ENCODE measurements at places on chromosomes 2 and 18. TPM values are rescaled to one million over a fixed set of nuclear protein-coding genes. Genes with fewer than 3 reads are reported as not detected.

- no peak overlapping the region for H3K27ac ChIP-seq
- DNase-seq = no peak
- H3K36me3 ChIP-seq = peaks cover 7% of the 10 kb centered on the region
- no peak overlapping the region for H3K4me3 ChIP-seq
- no peaks in the 10 kb centered on the region for H3K4me1 ChIP-seq
Measured at GRCh38 chr2:205722283-205722918, 40.1 kb downstream of the NRP2 start.

DNA sequence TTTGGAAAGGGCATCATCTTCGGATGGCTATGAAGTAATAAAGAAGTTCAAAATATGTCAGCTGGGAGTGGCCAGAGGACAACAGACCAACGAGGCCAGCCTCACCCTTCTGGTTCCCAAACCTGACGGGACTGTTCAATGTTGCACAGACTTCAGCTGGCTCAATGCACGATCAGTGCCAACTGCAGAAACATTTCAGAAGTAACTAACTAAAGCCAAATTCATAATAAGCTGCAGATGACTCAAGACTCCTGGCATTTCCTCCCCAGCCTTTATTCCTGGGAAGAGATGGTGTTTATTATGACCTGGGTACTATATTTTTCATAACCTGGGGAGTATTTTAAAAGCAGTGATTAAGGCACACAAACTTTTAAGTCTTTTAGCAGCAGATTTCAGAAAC, 3.8 kb upstream of the ATP6V1C2 start:
- no peaks in the 10 kb centered on the region for H3K36me3 ChIP-seq
- H3K27me3 ChIP-seq = no peaks in the 10 kb centered on the region
- H3K4me3 ChIP-seq = no peak overlapping the region
- no peak for DNase-seq

DNA sequence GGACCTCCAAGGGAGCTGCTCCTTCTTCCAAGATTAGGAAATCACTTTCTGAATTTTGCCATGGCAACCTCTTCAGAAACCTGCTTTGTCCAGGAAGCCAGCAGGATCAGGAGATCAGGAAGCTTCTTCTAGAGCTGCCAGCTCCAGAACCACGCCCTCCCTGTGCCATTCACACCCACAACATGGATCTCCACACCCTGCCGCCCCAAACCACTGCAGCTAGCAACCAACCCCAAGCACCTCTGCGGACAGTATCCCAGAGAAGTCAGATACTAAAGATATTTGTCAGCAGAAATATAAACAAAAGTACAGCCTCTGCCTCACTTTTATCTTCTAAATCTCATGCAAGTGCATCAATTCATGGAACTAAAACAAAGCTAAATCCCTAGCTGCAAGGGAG, 106.4 kb downstream of the VIT start:
- no peaks in the 10 kb centered on the region for H3K36me3 ChIP-seq
- H3K27me3 ChIP-seq = no peaks in the 10 kb centered on the region
- H3K27ac ChIP-seq = no peak overlapping the region
- no peaks in the 10 kb centered on the region for H3K4me1 ChIP-seq
- no peak for DNase-seq

- H3K27ac ChIP-seq = no peak overlapping the region
- no peak for DNase-seq
- H3K36me3 ChIP-seq = no peaks in the 10 kb centered on the region
- no peaks in the 10 kb centered on the region for H3K27me3 ChIP-seq
Measured at GRCh38 chr18:33745151-33745795, 167.3 kb downstream of the ASXL3 start.

- H3K27me3 ChIP-seq = no peaks in the 10 kb centered on the region
- no peaks in the 10 kb centered on the region for H3K4me1 ChIP-seq
- H3K27ac ChIP-seq = no peak overlapping the region
- no peak for DNase-seq
- no peaks in the 10 kb centered on the region for H3K36me3 ChIP-seq
Measured at GRCh38 chr2:7154656-7155055, 237.4 kb downstream of the RNF144A start.

- H3K27ac ChIP-seq = no peak overlapping the region
- no peak overlapping the region for H3K4me3 ChIP-seq
- no peaks in the 10 kb centered on the region for H3K4me1 ChIP-seq
- H3K36me3 ChIP-seq = peaks cover 63% of the 10 kb centered on the region
- no peaks in the 10 kb centered on the region for H3K27me3 ChIP-seq
- no peak for DNase-seq
Measured at GRCh38 chr2:233446606-233447305, 92.5 kb downstream of the DGKD start.

DNA sequence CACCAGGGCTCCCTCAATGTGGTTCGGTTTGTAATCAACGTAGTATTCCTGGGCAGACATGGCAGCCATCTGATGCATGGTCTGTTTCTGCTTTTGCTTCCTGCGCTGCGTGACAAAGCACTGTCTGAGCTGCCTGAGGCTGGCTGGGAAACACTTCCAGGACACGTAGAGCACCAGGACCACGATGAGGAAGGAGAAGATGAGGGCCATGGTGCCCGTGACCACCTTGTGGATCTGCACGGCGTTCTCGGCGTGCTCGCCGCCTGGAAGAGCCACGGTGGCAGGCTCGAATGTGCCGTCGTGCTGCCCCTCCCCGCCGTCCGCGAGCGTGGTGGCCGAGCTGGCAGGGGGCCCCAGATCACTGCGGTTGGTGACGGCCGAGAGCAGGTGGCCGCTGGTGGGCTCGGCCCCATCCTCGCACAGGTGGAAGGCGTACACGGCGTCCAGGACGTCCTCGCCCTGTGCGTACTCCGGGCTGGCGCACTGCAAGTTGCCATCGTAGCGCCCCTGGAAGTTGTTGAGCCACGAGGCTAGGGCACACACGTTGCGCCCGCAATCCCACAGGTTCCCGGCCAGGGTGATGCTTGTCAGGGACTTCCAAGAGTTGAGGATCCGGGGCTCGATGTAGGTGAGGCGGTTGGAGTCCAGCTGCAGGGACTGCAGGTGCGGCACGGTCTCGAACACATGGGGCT, 2.1 kb downstream of the LRRTM1 start:
- no peak overlapping the region for H3K27ac ChIP-seq
- peaks cover 8% of the 10 kb centered on the region for H3K27me3 ChIP-seq

GRCh38 chr2:16075045-16076012, 135.0 kb downstream of the MYCN start:
- H3K36me3 ChIP-seq = no peaks in the 10 kb centered on the region
- no peaks in the 10 kb centered on the region for H3K27me3 ChIP-seq
- no peak overlapping the region for H3K4me3 ChIP-seq
- H3K27ac ChIP-seq = no peak overlapping the region

- no peak overlapping the region for H3K4me3 ChIP-seq
- no peaks in the 10 kb centered on the region for H3K36me3 ChIP-seq
- H3K27ac ChIP-seq = no peak overlapping the region
- no peak for DNase-seq
Measured at GRCh38 chr18:76475450-76476194, 19.4 kb downstream of the ZNF516 start.

DNA sequence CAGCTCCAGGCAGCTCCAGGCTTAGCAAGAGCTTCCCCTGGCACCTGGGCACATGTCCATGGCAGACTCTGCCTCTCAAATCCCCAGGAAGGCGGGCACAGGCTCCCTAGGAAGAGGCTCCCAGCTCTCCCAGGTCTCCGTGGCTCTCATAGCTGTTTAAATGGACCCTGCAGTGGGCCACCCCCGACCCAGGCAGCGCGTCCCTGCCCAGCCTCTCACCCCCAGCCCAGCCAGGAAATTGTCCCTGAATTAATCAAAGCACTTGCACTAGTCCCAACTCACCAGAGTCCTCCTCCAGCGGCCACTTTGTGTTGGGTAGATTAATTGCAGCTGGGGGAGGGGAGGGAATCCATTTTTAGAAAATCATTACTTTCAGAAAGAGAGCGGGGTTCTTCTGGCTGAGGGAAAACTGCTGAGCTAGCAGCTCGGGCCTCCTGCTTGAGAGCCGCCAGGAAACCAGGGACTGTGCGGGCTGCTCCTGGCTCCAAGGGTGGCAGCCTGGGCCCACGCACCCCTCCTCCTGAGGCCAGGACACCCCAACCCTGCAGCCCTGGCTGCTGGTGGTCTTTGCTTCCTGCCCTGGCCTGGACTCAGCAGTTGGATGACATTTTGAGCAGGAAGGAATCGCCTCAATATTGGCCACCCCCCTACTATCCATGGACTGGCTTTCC, 36.0 kb downstream of the SMAD7 start:
- peaks cover 7% of the 10 kb centered on the region for H3K4me1 ChIP-seq
- no peak overlapping the region for H3K27ac ChIP-seq
- no peak overlapping the region for H3K4me3 ChIP-seq
- H3K36me3 ChIP-seq = peaks cover 10% of the 10 kb centered on the region
- no peaks in the 10 kb centered on the region for H3K27me3 ChIP-seq
- peak; percentile 57 for DNase-seq

DNA sequence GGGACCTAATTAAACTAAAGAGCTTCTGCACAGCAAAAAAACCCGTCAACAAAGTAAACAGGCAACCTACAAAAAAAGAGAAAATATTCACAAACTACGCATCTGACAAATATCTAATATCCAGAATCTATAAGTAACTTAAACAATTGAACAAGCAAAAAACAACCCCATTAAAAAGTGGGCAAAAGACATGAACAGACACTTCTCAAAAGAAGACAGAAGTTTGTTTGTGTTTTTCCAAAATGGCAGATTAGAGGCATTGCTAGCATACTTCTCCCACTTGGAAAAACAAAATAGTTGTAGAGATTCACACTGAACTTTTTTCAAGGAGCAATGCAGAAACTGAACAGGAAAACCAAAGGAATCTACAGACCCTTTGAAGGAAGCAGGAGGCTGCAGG, 37.6 kb downstream of the FLACC1 start:
- no peak overlapping the region for H3K27ac ChIP-seq
- H3K27me3 ChIP-seq = no peaks in the 10 kb centered on the region
- peaks cover 38% of the 10 kb centered on the region for H3K36me3 ChIP-seq
- no peak for DNase-seq

GRCh38 chr18:34915046-34915445, 126.2 kb upstream of the MAPRE2 start:
- no peak for DNase-seq
- no peaks in the 10 kb centered on the region for H3K36me3 ChIP-seq
- H3K4me1 ChIP-seq = peaks cover 4% of the 10 kb centered on the region
- no peak overlapping the region for H3K4me3 ChIP-seq

- no peak overlapping the region for H3K4me3 ChIP-seq
- no peaks in the 10 kb centered on the region for H3K27me3 ChIP-seq
- H3K36me3 ChIP-seq = no peaks in the 10 kb centered on the region
- no peak overlapping the region for H3K27ac ChIP-seq
- no peak for DNase-seq
Measured at GRCh38 chr2:137207030-137207429, 441.7 kb downstream of the THSD7B start.

GRCh38 chr2:150309311-150310080, 178.0 kb downstream of the RND3 start:
- no peak overlapping the region for H3K27ac ChIP-seq
- DNase-seq = no peak
- no peaks in the 10 kb centered on the region for H3K4me1 ChIP-seq
- no peaks in the 10 kb centered on the region for H3K27me3 ChIP-seq
- H3K4me3 ChIP-seq = no peak overlapping the region
- no peaks in the 10 kb centered on the region for H3K36me3 ChIP-seq

DNA sequence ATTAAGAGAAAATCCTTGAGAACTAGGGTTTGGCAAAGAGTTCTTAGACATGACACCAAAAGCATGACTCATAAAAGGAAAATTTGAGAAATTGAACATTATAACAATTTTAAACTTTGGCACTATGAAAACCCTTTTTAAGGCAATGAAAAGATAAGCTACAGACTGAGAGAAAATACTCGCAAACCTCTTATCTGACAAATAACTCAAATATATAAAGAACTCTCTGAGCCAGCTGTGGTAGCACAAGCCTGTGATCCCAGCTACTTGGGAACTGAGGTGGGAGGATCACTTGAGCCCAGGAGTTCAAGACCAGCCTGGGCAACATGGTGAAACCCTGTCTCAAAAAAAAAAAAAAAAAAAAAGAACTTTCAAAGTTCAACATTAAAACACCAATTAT, 70.5 kb downstream of the FAM168B start:
- H3K4me3 ChIP-seq = no peak overlapping the region
- no peak overlapping the region for H3K27ac ChIP-seq
- H3K36me3 ChIP-seq = no peaks in the 10 kb centered on the region
- no peaks in the 10 kb centered on the region for H3K4me1 ChIP-seq
- no peaks in the 10 kb centered on the region for H3K27me3 ChIP-seq

DNA sequence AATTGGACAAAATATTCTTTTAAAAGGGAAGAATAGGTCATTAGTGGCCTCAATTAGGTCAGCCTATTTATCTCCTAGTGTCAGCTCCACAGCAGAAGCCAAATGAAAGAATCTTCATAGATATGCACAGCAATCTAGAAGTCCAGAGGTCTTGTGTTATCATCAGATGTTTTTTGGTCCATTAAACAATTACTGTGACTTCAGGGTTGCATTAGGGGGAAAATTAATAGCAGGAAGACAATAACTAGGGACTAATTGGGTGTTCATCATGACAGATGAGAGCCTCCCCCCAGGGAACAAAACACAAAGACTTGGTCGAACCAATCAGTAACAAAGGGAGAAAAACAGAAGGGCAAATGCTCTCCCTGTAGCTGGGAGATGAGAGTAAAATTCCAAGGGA, 264.7 kb downstream of the PTH2R start:
- no peaks in the 10 kb centered on the region for H3K27me3 ChIP-seq
- no peaks in the 10 kb centered on the region for H3K4me1 ChIP-seq
- DNase-seq = no peak

- DNase-seq = no peak
- no peaks in the 10 kb centered on the region for H3K4me1 ChIP-seq
- no peaks in the 10 kb centered on the region for H3K36me3 ChIP-seq
- no peak overlapping the region for H3K4me3 ChIP-seq
- no peak overlapping the region for H3K27ac ChIP-seq
Measured at GRCh38 chr2:1173528-1173927, 222.9 kb downstream of the SNTG2 start.

GRCh38 chr2:226187616-226188015, 612.0 kb downstream of the IRS1 start:
- no peak for DNase-seq
- H3K27ac ChIP-seq = no peak overlapping the region
- no peak overlapping the region for H3K4me3 ChIP-seq
- no peaks in the 10 kb centered on the region for H3K36me3 ChIP-seq
- H3K4me1 ChIP-seq = peaks cover 3% of the 10 kb centered on the region
- H3K27me3 ChIP-seq = no peaks in the 10 kb centered on the region

DNA sequence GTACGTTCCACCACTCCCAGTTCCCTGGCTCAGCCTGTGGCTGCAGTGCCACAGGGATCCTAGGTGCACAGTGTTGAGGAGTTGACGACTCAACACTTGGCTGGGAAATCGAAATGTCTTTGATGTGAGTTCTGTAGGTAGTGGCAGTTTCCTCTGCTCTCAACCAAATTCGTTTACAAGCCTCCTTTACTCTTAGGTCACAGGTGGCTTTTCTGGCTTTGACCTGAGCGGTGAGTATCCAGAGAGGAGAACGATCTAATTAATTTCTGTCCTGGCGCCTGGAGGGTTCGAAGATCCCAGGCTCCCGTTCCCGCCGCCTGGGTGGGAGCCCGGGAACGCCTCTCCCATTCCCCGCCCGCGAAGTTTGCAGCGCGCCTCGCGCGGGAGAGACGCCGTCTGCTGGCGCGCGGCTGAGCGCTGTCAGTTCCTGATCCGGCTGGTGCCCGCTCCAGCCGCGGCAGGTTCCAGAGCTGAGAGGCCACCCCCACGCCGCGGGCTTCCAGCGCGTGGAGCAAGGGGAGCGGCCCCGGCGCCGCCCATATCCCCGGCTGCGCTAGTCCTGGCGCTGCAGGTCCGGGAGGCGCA, at the start of gene LAMA3:
TSS of gene LAMA3 (plus strand) at position 423 of the 585 bp plus-strand sequence. CDS start 231 bp downstream, outside the sequence.
- peak within 1 kb of the TSS; percentile 80 for H3K4me3 ChIP-seq
- DNase-seq = peak; percentile 64
- H3K27ac ChIP-seq = no peak within 1 kb of the TSS
- peaks cover 5% of the 10 kb centered on the region for H3K4me1 ChIP-seq

The GKN2 gene
- 0.75 TPM for total RNA-seq

The PAIP2B gene
- total RNA-seq = 0.32 TPM

The EVA1A gene
- not detected for total RNA-seq

The LYPD6 gene
- total RNA-seq = 1.8 TPM

The KYNU gene
- total RNA-seq = 2.3 TPM

The ANKRD30B gene
- not detected for total RNA-seq

The TSHZ1 gene
- 13.3 TPM for total RNA-seq

The POLR1A gene
- 8.0 TPM for total RNA-seq

The ADD2 gene
- total RNA-seq = 10.2 TPM
